GOT3 (cell line): ENCODE measurements at places on chromosomes 2 and 18.

GRCh38 chr2:231970461-231970860 lies 8.9 kb downstream of the DIS3L2 start:
- DNase-seq = no peak

DNA sequence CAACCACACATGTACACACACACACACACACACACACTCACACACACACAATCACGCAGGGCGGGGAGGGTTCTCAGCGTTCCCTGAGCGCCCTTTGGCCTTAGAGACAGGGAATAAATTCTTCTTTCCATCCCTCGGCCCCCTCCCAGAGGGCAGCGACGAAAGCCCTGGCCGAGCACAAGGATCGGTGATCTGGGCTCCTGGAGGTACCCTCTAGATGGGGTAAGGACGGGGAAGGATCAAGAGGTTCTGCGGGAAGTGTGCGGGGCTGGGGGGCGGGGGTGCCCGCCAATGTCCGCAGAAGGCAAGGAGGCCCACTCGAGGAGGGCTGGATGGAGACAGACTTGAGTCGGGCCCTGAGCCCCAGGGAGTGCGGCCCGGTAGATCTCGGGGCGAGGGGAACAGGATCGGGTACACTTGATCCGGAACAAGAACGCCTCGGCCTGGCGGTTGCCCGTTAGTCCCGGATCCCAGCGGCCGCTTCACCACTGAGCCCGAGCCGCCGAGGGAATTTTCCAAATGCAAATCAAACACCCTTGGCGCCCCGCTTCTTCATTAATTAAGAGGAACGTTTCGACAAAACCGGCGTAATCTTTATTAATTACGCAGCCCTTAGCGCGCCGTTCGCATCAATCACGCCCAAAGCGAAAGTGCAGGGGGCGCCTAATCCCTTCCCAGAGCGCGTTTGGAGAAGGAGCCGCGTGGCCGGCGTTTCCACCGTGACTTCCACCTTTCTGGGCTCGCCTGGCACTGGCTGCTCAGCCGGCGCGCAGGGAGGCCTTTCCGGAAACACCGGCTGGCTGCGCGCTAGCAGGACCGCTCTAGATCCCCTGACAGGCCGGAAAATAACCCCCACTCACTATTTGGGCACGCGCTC lies 7.0 kb upstream of the PAX3 start:
- no peak for DNase-seq

DNA sequence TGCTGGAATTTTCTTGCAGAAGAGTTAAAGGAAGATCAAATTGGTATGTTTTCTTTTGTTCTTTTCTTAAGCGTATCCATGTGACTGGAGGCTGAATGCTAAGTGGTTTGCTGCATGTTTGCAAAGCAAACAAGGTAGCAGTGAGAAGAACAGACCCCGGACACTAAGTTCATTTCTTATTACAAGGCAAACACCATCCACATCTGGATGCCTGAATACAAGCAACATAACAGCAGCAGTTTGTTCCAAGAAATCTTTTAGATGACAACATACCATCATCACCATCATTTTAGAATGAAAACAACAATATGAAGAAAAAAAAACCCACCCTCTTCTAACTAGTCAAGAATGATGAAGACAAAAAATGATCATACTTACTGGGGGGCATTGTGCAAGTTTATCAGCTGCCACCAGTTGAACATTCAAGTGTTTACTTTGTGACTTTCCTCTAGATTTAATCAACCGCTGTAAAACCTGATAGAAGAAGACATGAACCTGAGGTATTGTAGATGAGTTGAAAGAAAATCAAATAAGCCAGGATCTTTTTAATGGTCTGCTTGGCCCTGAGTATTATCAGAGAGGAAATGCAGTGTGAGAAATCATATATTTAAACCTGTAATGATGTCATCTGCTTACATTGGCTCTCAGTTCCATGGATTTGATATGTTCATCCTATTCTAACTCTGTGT lies 25.0 kb upstream of the ARL5A start:
- no peak for DNase-seq

- no peak for DNase-seq
Observed at GRCh38 chr2:25294573-25295462, 46.9 kb downstream of the DNMT3A start.

GRCh38 chr18:57898506-57899124 lies 95.5 kb upstream of the ATP8B1 start:
- no peak for DNase-seq

DNA sequence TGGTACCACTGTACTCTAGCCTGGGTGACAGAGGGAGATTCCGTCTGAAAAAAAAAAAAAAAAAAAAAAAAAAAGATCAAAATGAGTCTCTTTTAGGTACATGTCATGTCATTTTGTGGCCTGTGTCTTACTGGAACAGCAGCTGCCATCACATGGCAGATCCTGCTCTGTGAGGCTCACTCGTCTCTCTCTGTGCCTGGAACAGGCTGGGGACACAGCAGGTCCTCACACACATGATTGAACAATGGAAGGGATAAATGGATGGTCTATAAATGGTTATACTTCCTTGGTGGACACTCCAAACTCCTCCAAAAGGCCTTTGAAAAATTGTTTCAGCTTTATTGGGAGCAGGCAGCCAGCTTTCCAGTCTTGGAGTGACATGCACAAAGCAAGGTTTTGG lies 236.2 kb upstream of the COPS8 start:
- DNase-seq = no peak

GRCh38 chr2:217325816-217326215 lies 466.0 kb upstream of the TNP1 start:
- no peak for DNase-seq

DNA sequence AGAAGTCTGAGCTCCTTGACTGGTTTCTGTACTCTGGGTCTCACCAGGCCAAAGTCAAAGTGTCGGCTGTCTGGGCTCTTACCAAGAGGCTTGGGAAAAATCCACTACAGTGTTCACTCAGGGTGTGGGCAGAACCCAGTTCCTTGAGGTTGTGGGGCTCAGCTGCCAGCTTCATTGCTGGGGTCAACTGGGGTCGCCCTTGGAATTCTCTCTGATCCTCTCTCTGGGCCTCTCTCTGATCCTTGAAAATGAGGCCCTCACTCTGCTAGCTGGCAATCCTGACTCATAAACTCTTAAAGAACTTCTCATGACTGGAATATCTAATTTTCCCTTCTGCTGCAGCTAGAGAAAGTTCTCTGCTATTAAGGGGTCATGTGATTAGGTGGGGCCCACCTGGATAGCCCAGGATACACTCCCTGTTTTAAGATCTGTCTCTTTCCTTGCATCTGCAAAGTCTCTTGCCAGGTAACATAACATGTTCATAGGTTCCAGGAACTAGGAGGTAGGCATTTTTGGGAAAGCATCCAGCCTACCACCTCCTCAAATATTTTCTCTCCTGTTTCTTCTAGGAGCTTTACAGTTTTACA lies 66.3 kb downstream of the SP110 start:
- no peak for DNase-seq

DNA sequence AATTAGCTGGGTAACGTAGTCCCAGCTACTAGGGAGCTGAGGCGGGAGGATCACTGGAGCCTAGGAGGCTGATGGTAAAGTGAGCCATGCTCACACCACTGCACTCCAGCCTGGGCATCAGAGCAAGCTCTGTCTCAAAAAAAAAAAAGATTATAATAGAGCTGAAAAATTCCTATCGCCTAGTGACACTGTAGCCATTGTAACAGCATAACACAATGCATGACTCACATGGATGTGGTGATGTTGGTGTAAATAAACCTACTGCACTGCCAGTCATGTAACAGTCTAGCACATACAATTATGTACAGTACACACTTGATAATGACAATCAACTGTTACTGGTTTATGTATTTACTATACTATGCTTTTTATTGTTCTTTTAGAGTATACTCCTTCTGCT lies 39.6 kb downstream of the MGAT4A start:
- no peak for DNase-seq

- no peak for DNase-seq
Observed at GRCh38 chr2:185472574-185472973, 266.0 kb upstream of the FSIP2 start.

DNA sequence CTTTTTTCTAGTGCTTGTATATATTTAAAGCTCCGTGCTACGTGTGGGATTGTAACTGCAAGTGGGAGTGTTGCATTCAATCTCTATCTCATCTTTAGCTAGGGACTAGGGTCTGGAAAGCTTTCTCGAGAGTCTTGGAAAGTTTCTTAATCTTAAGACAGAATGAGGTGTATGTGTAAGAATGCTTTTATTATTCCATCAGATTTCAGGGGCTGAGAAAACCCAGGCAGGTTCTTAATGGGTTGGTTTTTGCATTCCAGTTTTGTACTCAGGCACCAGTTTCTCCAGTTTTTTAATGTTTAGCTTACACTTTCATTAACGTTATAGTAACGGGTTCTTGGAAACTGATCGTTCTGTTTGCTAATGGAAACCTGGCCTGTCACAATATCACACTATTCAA lies 20.3 kb downstream of the MRPL19 start:
- no peak for DNase-seq

DNA sequence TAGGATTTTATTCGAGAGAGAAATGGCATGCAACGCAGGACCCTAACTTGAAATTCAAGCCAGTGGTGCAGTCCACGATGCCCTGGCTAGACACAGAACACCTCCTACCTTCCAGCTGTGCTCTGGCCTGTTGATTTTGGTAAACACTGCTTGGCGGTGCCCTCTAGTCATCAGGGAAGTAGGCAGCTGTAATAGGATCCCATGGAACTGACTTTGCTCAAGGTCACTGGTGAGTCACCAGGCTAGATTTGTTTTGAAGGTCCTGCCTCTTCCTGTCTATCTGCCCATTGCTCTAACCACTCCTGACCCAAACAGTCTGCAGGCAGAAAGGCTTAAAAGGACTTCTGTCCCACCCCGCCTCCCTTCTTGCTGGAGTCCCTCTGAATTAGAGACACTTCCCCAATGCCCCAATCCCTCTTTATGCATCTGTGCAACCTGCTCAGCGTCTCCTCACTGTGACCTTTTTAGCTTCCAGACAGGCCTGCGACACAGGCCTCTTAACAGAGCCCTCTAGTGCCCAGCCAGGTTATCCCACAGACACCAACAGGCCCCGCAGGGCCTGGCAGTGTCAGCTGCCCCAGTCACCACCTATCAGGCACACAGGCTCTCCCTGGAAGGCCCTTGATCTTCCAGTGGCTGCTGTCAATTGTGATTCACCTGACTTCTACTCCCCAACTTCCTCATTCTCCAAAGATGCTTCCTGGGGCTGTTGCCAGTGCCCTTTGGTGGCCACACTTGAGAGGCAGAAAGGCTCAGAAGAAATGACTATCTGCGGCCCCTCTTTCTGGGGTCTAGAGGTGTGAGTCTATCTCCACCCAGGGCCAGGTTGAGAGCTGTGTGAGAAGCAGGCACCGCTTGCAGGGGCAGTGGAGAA lies 5.2 kb downstream of the TMEM127 start:
- DNase-seq = no peak

DNA sequence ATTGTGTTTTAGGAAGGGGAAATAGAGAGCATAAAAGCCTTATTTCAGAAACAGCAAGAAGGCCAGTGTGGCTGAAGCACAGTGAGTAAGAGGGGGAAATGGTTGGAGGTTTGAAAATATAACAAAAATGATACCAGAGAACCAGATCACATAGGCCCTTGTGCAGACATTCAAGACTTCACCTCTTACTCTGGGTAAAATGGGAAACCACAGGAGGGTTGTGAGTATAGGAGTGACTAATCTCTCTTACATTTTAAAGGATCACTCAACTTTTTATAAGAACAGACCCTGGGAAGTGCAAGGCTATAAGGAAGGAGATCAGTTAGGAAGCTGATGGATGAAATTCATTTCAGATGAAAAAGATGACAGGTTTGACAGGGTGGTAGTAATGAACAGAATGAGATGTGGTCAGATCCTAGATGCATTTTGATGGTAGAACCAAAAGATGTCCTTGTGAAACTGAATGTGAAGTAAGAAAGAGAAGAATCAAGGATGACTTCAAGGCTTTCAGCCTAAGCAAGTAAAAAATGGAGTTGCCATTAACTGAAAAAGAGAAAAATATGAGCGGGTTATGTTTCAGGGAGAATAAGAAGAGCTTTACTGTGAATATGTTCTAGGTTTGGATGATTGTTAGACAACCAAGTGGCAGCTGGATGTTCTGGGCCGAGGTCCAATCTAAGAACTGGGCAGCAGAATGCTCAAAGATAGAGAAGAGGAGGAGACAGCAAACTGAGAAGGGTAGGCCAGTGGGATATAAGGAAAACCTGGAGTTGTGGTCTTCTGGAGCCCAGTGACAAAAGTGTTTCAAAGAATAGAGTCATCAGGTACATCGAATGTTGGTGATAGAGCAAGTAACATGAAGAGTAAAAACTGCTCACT lies 65.1 kb downstream of the USP40 start:
- no peak for DNase-seq

- DNase-seq = no peak
Observed at GRCh38 chr2:231883468-231883881, 42.7 kb downstream of the NPPC start.

- DNase-seq = no peak
Observed at GRCh38 chr18:58101291-58101794, 57.3 kb downstream of the NEDD4L start.

GRCh38 chr2:60554074-60554645 lies 706 bp upstream of the BCL11A start:
- no peak for DNase-seq

GRCh38 chr2:55782528-55783173 lies 89.0 kb upstream of the PNPT1 start:
- no peak for DNase-seq

- no peak for DNase-seq
Observed at GRCh38 chr2:75389271-75389670, 171.5 kb downstream of the EVA1A start.

- no peak for DNase-seq
Observed at GRCh38 chr18:35393716-35394115, 16.6 kb upstream of the ZNF396 start.

DNA sequence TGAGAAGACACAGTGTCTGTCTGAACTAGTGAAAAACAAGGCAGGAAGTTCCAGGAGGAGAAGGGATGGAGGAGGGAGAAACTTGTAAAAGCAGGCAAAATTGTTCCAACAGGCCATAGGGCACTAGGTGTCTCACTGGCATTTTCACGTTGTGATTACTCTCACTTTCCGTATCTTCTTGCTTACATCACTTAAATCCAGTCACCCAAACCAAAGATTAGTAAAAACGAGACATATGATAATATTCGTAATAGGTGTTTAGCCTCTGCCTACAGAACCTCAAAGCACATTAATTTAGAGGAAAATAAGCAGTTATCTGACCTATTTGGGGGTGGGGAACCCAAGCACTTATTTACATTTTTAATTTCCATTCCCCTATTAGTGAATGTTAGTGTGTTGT lies 78.3 kb downstream of the POU3F3 start:
- no peak for DNase-seq

DNA sequence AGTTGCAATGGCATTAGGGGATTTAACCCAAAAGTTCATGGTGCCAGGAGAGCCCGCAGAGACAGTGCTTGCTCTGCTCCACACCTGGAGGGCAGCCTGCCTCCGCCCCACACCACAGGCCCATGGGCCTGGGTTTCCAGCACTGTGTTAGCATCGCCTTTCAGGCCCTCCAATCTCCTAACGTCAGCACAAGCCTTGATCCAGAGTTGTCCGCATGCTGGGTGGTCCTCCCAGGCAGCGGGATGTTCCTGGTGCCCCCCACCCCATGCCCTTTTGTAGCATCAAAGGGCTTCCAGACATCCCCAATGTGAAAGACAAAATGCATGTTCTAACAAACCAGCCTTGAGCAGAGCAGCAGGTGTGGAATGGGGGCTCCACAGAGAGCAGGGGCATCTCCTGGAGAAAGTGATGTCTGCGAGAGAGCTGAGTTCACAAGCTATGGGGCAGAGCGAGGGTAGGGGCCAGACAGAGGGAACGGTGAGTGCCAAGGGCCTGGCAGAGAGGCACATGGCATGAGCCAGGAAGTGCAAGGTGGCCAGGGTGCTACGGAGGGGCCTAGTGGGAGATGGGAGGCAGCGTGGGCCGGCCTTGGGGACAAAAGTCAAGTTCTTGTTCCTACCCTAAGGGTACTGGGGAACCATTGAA lies 119.2 kb downstream of the CYP26B1 start:
- DNase-seq = no peak

- no peak for DNase-seq
Observed at GRCh38 chr2:100692381-100692780, 127.6 kb upstream of the NPAS2 start.
